T-cell (primary cell): ENCODE measurements at places on chromosomes 12 and 14.
A peak's percentile ranks its signal among the peaks of the same experiment; 100 is the strongest.

DNA sequence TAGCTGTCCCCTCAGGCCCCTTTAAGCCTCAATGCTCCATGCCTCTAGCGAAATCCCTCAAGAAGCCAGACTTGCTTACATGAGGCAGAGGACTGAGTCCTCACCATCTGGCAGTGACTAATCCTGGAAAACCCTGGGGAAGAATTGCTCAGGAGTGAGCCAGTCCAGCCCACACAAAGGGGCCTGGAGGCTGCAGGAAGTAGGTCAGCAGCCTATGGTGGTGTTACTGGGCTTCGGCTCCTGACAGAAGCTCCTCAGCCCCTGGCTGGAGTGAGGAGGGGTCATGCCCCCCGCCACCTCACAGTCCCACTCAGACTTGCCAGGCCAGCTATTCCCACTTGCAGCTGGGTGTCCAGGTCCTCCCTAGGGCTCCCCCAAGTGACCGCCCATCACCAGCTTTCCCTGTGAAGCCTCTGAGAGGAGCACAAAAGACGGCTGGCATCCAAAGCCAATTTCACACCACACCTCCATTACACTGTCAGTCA lies 250.5 kb downstream of the DPF3 start:
- no peak for DNase-seq

DNA sequence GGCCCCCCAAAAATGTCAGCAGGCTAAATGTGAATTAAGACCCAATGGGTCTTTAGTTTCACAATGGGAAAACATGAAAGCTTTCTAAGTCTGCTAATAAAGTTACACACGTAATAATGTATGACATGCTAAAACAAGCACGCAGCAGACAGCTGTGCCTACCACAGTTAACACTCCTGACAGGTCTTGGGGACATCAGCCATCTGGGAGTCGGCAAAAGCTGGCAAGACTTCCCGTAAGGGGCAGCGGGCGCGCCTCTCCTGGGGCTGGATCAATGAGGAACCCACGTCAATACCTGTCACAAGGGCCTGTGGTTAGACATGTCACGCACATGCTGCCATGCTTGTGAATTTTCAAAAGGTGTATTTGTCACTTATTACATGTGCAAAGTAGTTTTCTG lies 45.0 kb downstream of the ACTN1 start:
- DNase-seq = no peak

DNA sequence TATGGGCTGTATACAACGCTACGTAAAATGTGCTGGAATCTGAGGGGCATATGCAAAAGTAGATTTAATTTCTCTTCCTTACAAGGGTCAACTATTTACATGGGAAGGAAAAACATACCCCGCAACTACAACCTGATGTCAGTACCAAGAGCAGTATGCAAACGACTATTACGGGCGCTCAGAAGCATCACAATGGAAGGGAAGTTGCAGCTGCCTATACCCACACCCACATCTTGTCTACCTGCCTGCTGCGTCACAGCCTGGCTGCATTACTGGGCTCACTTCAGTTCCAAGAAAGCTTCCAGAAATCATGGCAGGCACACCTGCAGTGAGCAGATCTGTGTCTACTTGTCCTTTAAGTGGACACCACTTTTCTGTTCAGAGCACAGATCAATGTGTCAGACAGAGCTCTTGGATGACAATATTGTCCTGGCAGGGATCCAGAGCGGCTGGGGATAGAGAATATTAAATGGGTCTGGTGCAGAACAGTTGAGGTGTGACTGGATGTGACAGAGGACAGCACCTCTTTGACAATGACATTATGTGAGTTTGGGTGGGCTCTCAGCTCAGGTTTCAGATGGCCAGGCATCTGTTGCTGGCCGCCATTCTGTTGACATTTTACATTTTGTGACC lies 41.5 kb upstream of the GNG2 start:
- no peak for DNase-seq

GRCh38 chr12:57011438-57012424 lies 4.6 kb downstream of the TAC3 start:
- no peak for DNase-seq

- DNase-seq = no peak
These were observed 123.0 kb downstream of the PRKD1 start for GRCh38 chr14:29804481-29805266.

GRCh38 chr12:119128527-119128926 lies 50.2 kb upstream of the HSPB8 start:
- DNase-seq = no peak

DNA sequence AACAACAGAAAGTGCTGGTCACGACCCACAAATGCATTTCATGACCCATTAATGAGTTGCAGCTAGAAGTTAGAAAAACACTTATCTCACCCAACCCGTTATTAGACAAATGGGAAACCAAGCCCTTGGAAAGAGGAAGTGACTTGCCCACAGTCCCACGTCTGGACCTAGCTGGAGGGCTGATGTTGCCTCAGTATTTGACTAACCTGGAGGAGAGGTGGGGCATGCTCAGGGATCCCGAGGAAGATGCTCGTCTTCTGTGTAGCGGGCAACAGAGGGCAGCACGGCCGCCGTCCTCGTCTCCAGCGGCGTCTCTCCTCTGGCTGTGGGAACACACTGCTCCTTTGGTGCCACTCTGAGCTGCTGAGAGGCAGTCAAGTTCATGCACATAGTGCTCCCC lies 12.7 kb downstream of the CCND2 start:
- no peak for DNase-seq

DNA sequence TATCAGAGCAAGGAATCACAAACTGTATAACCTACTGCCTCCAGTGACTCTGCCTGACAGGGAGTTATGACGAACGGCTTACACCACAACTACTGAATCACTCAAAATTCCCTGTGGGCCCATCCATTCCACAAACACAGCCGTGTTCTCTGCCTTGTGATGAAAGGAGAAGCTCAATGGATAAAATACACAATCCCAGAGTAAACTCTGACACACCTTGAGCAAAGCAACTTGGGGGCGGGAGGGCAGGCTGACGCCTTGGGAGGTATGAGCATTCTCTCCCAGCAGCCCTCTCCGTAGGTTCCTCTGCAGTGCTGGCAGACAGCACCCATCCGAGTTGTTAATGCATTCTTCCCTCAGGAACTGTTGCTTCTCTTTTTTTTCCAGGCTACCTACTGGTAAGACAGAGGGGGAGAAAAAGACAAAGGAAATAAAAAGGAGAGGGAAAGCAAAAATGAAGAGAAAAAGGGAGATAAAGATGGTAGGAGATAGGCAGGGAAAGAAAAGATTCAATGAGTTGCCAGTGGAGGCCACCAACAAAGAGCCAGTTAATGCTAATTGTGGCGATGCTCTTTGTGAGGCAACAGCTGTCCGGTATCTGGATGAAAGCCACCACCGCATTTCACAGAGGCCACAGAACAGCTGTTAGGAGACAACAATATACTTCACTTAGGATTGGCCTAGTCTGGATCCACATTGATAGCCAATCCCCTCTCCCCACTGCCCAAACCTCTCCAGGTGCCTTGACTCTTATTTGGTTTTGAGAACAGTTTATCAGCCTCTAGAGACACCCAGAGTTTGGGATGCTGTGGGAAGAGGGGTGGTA lies 4.7 kb upstream of the DIO2 start:
- DNase-seq = no peak

DNA sequence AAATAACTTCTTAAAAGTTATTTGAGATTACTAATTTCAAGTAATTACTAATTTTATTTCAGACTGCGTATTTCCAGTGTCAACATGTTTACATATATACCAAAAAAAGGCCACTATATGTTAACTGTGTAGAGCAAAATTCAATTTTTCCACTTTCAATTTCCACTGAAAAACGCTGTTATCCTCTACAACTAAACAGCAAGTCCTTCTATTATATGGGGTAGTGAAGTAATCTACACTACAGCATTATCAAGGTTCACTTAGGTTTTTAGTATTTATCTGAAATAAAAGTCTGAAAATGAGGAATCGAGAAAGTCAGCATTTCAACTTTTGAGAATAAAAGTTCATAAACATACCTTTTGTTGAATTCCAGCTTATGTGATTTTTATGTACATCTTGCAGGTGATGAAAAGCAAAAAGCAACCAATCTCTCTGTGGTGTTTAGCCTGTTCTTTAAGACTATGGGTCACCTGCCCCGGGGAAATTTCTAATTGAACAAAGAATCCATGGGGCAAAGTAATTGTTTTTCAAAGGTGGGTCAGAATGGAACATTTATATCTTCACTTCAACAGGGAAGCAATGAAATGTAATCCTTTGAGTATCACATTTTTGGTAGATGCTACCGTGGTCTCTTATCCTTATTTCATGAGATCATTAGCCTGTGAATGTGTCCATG lies 3.3 kb downstream of the BTG1 start:
- DNase-seq = no peak

GRCh38 chr12:84924981-84925380 lies 12.4 kb upstream of the SLC6A15 start:
- no peak for DNase-seq

DNA sequence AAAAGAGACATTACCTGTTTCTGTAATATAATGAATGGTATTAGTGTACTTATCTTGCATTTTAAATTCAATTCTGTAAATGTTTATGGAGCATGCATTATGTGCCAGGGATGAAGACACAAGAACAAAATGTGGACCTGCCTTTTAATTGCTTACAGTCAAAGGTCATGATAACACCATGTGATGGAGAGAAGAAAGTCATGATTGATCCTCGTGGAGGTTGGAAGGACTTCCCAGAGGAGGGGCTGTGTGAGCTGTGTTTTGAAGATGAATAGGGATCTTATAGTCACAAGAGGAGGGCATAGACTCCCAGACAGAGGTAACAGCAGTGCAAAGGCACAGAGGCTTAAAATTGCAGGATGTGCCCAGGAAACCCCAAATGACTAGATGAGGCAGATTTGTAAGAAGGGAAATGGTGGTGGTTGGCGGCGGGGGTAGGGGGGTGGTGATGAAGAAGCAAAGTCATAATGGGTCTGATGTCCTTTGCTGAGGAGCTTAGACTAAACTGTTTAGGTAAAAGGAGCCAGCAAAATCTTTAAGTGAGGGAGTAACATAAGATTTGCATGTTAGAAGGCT lies 151.5 kb downstream of the PRKCH start:
- peak; percentile 66 for DNase-seq

DNA sequence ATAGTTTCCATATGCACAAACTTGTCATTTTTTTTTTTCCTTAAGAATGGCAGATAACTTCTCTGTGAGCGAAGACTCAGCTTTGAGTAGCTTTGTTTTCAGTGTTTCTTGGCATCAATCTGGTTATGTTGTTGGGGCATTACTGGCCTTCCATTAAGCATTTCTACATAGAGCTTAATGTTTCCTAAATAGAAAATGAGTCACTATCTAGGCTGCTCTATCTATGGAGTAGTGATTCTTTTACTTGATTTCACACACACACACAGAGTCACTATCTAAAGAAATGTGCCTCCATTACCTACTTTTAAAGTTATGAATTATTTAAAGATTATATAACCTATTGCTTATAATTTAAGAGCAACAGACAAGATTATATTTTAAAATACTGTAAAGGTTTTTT lies 53.9 kb downstream of the TMEM260 start:
- no peak for DNase-seq

DNA sequence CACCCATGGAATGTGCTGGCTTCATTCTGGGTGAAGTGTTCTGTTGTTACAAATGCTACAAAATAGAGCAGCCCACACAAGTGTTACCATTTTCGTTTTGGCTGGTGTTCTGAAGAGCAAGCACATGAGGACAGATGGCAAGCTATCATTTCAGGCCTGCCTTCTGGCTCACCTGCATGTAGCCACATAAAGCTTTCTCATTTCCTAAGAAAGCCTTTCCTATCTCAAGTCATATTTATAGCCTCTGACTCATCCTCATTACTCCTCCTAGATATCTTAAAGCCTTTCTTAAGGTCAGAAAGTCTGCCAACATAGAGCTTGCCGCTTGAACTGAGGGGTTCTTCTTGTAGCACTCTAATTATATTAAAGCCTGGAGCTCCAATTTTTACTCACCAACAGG lies 89.0 kb downstream of the PTPRR start:
- DNase-seq = no peak

DNA sequence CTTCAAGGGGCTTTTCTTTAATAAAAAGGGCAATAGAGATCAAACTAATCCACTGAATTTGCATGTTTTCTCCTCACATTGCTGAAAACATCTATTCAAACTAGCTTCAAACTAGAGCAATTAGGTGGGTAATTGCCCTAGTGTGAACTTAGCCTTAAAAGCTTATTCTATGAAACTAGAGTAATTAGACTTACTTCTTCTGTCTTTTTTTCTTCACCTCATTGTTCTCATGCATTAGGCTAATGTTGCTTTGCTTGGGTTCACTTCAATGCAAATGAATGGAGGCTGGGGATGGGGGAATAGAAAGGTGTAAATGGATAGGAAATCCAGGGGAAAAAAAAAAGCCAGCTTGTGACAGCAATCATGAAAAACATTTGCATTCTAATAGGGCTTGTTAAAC lies 414.8 kb upstream of the LMO3 start:
- DNase-seq = no peak

DNA sequence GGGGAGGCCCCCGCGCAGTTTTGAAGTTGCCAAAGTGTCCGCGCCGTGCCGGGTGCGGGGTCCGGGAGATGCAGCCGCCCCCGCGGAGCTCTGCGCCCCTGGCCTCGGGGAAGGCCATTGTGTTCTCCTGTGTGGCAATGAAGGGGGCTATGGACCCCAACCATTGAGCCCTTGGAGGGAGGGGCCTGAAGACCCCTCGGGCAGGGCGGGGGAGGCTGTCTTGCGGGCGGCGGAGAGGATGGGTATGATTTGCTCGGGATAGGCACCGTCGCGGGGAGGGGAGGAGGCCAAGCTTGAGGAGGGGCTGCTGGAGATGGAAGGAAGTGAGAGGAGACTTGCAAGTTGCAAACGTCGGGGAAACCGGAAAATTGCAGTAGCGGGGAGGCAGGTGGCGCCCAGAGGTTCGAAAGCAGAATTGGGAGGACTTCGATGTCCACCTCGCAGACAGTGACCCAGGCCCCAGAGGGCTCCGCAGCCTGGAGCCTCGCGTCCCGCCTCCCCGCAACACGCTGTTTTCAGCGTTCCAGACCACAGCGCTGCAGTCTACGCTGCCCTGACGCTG lies 25.4 kb downstream of the BCL11B start:
- DNase-seq = peak; percentile 57

- no peak for DNase-seq
These were observed 6.9 kb downstream of the DUSP6 start for GRCh38 chr12:89345376-89345775.

GRCh38 chr14:69985463-69985862 lies 106.2 kb downstream of the SMOC1 start:
- no peak for DNase-seq
